Activated T-cell treated with anti-CD3 and anti-CD28 coated beads, Interleukin-2, amount 50 U/mL, for 48 hours (primary cell): ENCODE measurements at places on chromosomes 11 and 22.

GRCh38 chr11:2434506-2435255 lies 9.6 kb downstream of the TRPM5 start:
- DNase-seq = no peak

GRCh38 chr11:88359541-88359940 lies 22.0 kb upstream of the CTSC start:
- DNase-seq = no peak

GRCh38 chr11:35066030-35066429 lies 72.9 kb upstream of the CD44 start:
- DNase-seq = no peak

GRCh38 chr22:42792909-42793847 lies 63.9 kb downstream of the ARFGAP3 start:
- no peak for DNase-seq

DNA sequence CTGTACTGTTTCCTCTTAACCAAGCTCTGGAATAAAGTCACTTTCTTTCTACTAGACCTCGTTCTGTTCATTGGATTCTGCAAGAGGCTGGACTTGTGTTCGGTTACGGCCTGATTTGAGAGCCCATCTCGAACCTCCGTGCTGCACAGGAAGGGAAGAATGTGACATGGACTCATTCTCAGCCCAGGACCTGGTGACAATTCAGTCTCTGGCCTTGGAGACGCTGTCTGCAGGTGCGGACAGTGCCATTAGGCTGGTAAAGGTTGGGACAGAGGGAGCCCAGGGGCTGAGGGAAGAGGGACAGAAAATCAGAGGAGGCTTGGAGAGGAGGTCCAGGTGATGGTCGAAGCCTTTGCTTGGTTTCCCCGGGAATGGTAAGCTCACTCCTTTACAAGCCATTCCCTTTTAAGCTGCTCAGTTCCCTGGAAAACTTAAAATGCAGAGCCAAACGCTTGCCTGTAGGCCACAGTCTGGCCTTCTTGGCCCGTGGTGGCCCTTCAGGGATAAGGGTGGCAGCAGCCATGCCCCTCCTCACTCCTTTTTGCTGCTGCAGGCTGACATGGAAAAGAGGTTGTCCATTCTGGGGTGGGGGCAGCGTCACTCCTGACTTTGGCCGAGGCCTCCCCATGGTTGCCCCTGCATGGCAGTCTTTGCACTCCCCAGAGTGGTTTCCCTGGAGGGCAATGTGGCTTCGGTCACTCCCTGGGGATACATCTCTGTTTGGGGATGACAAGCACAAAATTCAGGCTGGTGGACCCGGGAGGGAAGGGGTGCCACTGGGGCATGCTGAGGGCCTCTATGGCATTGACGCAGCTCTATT lies 52.3 kb downstream of the SHISAL1 start:
- no peak for DNase-seq
